ENCODE measurements at places on chromosomes 3 and 15.

GRCh38 chr3:39052583-39052982 is 767 bp downstream of the WDR48 start:
- DNase-seq = no peak

GRCh38 chr3:24496529-24497482 is 2.2 kb upstream of the THRB start:
- no peak for DNase-seq

GRCh38 chr3:47193871-47194859 is 30.3 kb upstream of the SETD2 start:
- no peak for DNase-seq

GRCh38 chr3:43765521-43765971 is 74.8 kb downstream of the ABHD5 start:
- DNase-seq = no peak

- DNase-seq = no peak
Observed at GRCh38 chr3:114582929-114583328, 289.1 kb downstream of the TIGIT start.

DNA sequence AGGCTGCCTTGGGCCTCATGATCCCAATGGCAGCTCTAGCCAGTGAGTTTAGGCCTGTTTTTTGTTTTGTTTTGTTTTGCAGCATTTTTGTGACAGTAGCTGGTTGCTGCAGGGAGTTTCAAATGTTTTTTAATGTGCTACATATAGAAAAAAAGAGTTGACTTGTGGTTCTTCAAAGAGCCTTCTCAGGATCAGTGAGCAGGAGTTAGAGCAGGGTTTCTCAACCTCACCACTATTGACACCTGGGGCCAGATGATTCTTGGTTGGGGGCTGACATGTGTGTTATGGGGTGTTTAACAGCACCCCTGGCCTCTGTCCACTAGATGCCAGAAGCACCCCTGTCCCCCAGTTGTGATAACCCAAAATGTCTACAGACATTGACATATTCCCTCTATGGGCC is 17.9 kb downstream of the APH1B start:
- no peak for DNase-seq

DNA sequence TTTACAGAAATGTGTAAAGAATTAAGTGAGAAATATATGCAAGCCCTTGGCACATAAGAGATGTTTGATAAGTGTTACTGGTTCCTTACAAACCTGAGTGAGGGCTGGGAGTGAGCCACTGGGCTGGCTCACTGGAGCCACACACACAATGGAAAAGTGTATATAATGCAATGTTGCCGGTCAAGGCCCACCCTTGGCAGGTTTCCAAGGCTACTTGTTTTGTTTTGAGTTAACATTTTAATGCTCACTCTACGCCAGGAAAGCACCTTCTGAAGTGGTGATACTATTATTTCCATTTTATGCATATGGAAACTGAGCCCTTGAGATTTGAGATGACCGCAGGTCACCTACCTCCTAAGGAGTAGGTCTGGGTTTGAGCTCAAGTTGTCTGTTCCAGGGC is 71.8 kb upstream of the FHIT start:
- DNase-seq = no peak

GRCh38 chr3:125652349-125652748 is 57.1 kb upstream of the OSBPL11 start:
- DNase-seq = no peak

- no peak for DNase-seq
Observed at GRCh38 chr15:78051596-78051995, 25.9 kb downstream of the TBC1D2B start.

DNA sequence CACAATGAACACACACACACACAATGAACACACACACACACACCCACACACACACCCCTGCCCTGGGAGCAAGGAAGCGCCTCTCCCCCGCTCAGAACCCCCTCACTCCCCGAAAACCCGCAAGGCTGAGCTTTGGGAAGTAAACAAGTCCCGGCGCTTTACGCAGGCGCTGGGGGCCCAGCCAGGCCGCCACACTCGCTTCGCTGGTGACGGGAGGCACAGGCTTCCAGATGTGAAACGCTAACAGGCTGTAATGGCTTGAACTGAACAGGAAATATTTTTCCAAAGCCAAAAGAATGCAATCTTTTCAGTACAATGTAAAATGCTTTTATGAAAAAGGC is 122.7 kb upstream of the IGF1R start:
- DNase-seq = no peak

DNA sequence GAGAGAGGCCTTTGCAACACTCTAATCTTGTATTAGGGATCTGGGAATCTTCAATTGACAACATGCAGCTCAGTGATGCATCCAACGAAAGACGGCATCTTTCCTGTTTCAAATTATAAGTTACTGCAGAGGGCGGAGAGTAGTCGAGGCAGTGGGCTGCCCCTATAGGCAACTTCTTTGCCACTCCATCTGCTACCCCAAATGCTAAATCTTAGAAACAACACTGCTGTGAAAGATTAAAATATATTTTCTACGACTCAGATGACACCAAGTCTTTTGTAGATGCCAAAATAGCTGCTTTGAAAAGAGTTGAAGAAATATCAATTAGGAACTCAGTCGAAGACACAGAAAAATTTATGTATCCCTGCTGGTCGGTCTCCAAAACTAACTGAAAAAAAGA is 161.0 kb upstream of the FEZF2 start:
- DNase-seq = no peak

DNA sequence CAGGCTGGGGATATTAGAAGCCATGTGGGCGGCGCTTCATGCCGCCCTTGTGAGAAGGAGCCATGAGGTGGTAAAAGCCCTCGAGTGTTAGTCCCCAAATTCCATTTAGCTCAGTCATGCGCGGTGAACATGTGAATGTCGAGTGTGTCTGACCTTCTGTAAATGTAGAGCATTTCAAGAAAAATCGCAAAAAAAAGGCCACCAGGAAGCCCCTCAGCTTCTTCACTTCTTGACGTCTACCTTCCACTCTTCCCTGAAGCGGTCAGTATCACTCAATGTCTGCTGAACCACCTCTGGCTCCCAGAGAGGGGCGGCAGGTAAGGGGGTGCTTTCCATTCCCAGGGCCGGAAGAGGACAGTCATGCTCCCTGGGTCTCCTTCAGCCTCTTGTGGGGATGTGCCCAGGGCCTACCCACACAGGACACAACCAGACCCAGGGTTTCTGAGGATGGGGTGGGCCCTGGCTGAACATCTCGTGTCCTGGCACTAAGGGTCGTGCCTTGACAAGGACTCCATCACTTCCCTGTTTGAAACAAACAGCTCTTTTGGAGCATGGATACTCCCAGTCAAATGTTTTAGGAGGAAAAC is 274.9 kb downstream of the FAM43A start:
- no peak for DNase-seq
